WTC11 (cell line): ENCODE measurements at places on chromosomes 5 and 9. TPM values are rescaled to one million over a fixed set of nuclear protein-coding genes. Genes with fewer than 3 reads are reported as not detected.

DNA sequence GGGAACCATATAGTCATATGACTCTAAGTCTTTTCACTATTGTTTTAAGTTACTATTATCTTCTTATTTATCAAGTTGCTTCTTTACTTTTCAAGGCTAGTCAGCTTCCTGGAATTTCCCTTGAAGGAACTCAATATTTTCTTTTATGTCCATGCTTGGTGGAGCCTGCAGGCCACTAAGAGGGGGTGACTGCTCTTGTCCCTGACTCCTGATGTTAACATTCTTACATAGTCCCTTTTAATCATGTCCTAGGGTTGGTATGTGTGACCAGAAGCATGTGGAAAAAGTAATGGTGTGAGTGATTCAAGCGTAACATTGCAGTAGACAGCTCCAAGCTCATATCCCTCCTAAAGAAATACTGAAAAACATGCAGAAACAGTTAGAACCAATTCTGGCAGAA, 1536.2 kb upstream of the CDH9 start:
- no peaks in the 10 kb centered on the region for H3K4me1 ChIP-seq
- peaks cover 3% of the 10 kb centered on the region; the same call in 1 of the 2 replicates for H3K36me3 ChIP-seq
- no peaks in the 10 kb centered on the region; the same call in 1 of the 2 replicates for H3K27me3 ChIP-seq
- H3K4me3 ChIP-seq: no peak overlapping the region
- H3K27ac ChIP-seq: no peak overlapping the region

- peaks cover 4% of the 10 kb centered on the region; the same call in 1 of the 2 replicates for H3K36me3 ChIP-seq
- no peak overlapping the region for H3K4me3 ChIP-seq
- H3K27ac ChIP-seq: no peak overlapping the region
- no peaks in the 10 kb centered on the region for H3K27me3 ChIP-seq
These were observed 73.0 kb downstream of the KIF24 start for GRCh38 chr9:34256104-34256503.

DNA sequence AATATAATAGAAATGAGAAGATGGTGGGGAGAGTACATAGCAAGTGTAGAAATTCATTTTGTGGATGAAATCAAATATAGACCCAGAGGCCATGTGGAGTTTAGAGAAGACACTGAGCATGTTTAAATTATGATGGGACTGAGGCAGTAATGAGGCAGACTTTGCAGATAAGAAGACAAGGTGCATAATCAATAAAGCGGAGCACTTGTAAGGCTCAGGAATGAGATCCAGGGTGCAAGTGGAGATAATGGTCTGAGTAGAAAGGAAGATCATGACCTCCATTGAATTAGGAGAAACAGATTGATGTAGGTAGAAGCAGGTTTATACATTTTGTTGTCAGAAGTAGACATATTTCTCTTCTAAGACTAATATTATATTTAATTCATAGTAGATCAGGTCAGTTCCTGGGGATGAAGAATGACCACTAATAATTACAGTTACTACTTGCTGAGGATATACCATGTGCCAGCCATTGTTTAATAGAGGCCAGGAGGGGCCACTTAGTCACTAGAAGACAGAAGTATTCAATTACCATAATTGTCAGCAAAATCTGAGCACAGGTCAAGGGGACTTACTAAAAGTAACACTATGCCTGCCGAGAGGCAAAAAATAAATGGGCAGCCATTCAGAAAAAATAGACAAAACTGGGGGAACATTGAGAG, 479.8 kb downstream of the DNAH5 start:
- DNase-seq: no peak
- H3K4me3 ChIP-seq: no peak overlapping the region
- no peak overlapping the region for H3K27ac ChIP-seq
- no peaks in the 10 kb centered on the region for H3K4me1 ChIP-seq
- no peaks in the 10 kb centered on the region for H3K36me3 ChIP-seq
- H3K27me3 ChIP-seq: no peaks in the 10 kb centered on the region

DNA sequence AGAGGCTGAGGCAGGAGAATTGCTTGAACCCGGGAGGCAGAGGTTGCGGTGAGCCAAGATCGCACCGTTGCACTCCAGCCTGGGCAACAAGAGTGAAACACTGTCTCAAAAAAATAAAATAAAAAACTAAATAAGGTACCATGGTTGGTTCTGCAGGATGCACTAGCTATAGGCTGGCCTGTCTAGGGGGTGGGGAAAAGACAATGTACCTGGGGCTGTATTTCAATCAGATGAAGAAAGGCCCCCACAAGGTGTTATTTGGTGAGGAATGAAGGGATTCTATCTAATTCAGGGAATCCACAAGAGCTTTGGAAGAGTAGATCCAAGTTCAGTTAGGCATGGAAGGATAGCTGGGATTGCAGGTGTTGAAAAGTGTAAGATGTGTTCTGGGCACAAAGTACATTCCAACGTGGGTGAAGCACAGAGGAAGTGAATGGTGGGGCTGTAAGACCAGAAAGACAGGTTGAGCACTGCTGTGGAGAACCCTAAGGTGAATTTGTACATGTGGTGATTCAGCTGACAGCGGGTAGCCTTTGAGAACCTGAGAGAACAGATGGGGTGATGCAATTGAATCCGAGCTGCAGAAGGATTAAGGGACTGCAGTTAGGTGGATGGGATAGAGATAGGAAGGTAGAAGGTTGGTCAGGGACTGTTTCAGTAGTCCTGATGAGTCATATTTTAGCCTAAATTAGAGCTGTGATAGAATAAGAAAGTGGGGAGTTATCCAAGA, 71.8 kb downstream of the CAST start:
- H3K27me3 ChIP-seq: no peaks in the 10 kb centered on the region
- peaks cover 26% of the 10 kb centered on the region for H3K4me1 ChIP-seq
- no peak for DNase-seq
- peaks cover 8% of the 10 kb centered on the region for H3K36me3 ChIP-seq

DNA sequence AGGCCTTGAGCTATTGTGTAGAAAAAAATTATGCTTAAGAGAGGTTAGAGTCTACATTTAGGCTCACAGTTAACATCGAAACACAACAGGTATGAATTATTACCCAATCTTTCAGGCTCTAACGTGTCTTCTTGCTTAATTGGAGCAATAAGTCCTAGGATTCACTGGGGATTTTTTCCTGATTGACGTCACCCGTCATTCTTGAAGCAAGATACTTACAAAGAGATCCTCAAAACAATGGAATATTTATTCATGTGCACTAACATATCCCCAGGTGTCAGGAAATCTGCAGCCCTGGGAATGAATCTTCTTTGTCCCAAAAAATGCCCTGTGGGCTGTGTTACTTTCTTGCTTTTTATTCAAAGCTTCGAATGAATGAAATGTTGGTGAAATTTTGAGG, 413.5 kb downstream of the NFIB start:
- H3K27ac ChIP-seq: no peak overlapping the region
- peaks cover 43% of the 10 kb centered on the region for H3K4me1 ChIP-seq
- H3K27me3 ChIP-seq: no peaks in the 10 kb centered on the region; the same call in 1 of the 2 replicates
- H3K36me3 ChIP-seq: no peaks in the 10 kb centered on the region
- H3K4me3 ChIP-seq: no peak overlapping the region

DNA sequence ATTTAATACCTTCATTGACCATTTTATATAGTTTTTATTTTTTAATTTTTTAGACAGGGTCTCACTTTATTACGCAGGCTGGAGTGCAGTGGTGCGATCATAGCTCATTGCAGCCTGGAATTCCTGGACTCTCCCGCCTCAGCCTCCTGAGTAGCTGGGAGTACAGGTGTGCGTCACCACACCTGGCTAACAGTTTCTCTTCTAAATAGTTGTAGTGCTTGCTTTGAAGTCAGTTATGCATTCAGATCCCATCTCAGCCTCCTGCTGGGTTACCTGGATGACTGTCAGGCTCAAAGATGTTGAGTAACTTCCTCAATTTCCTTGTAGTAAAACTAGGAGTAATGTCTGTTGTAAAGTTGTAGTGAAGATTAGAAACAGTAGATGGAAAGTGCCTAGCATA, 21.4 kb downstream of the SNX18 start:
- peaks cover 7% of the 10 kb centered on the region for H3K4me1 ChIP-seq
- H3K27ac ChIP-seq: no peak overlapping the region
- H3K4me3 ChIP-seq: no peak overlapping the region
- no peak for DNase-seq

DNA sequence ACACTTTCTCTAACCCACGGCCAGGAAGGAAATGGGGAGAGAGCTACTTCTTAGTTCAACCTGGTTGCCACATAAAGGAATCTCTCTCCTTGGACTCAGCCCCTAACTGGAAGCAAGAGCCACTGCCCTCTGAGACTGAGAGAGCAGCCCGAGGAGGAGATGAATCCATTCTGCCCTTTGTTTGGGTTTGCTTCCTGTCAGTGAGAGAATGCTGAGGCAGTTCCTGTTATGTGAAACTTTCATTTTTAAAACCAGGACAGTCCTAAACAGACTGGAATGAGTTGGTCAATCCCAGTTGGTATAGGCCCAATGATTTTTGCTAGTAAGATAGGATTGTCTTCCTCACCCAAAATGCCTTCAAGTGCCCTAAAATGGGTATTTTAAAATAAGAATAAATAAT, 205.1 kb downstream of the NTRK2 start:
- DNase-seq: no peak
- H3K36me3 ChIP-seq: no peaks in the 10 kb centered on the region
- no peak overlapping the region for H3K4me3 ChIP-seq
- H3K4me1 ChIP-seq: peaks cover 18% of the 10 kb centered on the region
- H3K27me3 ChIP-seq: no peaks in the 10 kb centered on the region

- H3K27me3 ChIP-seq: no peaks in the 10 kb centered on the region
- H3K36me3 ChIP-seq: no peaks in the 10 kb centered on the region
- no peak overlapping the region for H3K27ac ChIP-seq
- peaks cover 23% of the 10 kb centered on the region for H3K4me1 ChIP-seq
- DNase-seq: no peak
These were observed 146.2 kb downstream of the SEMA6A start for GRCh38 chr5:116428413-116428812.

TMEFF1 gene
- 62.7 to 66.5 TPM (median 66.2 TPM) in 3 replicates for total RNA-seq
